M059J (cell line): ENCODE measurements at places on chromosomes 5 and 9.
A peak's percentile ranks its signal among the peaks of the same experiment; 100 is the strongest.

- DNase-seq: no peak
These were observed 220.2 kb upstream of the DMRT1 start for GRCh38 chr9:621201-621855.

DNA sequence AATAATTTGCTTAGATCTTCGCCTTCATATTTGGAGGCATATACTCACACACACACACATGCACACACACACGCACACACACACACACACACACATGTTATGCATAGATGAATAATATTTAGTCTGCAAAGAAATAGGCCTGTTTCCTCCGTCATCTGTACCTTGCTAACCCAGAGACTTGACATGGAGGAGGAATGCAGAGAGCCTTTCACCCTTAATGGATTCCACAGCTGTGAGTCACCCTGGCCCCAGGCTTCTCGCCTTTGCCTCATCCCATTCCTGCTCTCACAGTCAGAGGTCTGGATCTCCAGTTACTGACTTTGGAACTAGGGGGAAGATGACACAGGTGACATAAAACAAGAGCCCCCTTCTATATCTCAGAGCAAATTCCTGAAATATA is 29.7 kb downstream of the ZNF462 start:
- DNase-seq: peak; percentile 100

DNA sequence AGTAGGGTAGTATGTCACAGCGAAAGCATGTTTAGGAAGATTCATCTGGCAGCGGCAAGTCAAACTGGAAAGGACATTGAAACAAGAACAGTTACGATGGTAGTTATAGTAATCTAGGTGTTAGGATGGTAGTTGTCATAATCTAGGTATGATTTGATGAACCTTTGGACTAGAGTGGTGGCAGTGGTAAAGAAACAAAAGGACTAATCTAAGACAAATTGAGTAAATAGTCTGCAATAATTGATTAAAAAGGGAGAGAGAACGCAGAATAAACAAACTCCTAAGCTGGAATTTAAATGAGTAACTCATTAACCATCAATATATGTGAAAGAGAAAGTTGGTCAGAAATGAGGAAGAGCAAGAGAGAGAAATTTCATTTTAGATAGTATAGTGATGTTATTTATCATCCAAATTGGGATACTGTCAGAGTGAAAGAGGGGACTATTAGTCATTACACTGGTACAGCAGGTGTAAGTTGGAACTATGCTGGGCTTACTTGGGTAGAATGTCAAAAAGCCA is 56.8 kb downstream of the MTREX start:
- DNase-seq: no peak

DNA sequence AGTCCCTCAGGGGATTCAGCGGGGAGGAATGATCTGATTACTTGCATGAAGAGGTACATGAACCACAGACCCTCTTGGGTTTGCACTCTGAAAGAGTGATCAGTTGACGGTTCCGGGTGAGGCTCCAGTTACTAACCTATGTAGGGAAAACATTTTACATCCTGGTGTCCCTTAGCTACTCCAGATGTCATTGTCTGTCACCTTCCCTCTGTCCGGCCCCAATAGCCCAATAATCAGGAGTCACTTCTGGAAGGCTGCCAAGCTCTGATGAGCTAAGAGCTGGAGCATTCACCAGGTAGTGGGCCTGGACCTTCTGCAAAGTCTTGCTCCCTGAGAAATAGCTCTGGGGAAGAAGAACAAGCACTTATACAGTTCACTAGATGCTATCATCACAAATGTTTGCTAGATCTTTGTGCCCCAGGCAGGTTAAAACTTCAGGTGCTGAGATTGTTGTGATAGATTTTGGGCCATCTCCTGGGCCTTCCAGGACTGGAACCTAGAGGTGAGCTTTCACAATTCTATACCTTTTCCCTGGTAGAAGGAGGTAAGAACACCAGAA is 64.5 kb downstream of the ENTREP1 start:
- DNase-seq: no peak

GRCh38 chr5:100634937-100635534 is 99.9 kb downstream of the FAM174A start:
- peak; percentile 5 for DNase-seq

GRCh38 chr9:4117835-4118610 is 181.8 kb downstream of the GLIS3 start:
- no peak for DNase-seq

DNA sequence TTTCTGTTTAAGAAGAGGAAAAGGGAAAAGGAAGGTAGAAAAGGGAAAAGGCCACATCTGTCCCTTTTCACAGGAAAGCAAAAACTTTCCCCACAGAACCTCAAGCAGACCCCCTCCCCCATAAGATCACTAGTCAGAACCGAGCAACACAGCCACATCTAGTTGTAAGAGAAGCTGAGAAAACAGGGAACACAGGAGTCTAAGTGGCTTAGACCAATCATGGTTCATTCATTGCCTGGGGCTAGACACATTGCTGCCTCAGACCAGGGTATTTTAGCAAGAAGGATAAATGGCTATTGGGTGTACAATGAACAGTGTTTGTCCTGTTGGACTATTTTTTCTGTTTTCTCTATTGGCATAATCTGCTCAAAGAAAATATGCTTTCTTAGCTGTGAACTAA is 98.0 kb downstream of the ARL15 start:
- peak; percentile 67 for DNase-seq

GRCh38 chr9:9621355-9621940 is 991.4 kb downstream of the PTPRD start:
- DNase-seq: no peak

- peak; percentile 51 for DNase-seq
These were observed 5.7 kb downstream of the NDST1 start for GRCh38 chr5:150513375-150514309.

GRCh38 chr5:12354686-12355085 is 450.4 kb upstream of the CTNND2 start:
- DNase-seq: no peak

- peak; percentile 43 for DNase-seq
These were observed 296.0 kb upstream of the ACTBL2 start for GRCh38 chr5:57778501-57779091.

DNA sequence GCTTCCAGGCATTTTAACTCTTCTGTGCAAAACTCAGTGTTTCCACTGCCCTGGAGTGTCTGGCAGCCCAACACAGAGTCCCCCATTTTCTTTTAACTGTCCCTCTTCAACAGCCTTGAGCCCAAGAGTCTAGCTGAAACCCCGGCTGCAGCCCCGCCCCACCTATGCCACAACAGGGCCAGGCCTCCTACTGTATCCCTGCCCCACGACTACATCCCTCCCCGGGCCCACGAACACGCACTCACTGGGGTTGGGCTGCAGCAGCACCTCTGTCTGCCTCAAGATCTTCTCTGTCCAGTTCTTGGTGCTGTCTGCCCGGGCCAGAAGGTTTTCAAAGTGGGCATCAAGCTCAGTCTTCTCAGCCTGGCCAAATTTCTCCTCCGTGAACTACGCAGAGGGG is 6.1 kb downstream of the SH3GLB2 start:
- no peak for DNase-seq

GRCh38 chr5:6175172-6175854 is 203.0 kb downstream of the MED10 start:
- no peak for DNase-seq

DNA sequence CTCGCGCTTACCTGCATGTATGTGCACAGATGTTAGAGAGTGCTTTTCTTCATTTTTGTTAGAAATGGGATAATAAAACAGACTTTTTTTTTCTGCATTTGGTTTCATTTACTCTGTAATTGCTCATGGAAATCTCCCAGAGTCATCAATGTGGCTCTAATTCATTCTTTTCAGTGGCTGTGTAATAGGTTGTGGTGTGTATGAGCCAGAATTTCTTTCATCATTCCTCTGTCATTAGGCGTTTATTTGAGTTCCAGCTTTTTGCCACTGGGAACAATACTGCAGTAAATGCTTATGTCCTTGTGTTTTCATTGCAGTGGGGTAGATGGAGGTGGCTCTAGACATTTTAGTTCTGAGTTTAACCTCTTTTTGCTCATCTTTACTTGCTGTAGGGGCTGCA is 118.9 kb downstream of the NXNL2 start:
- peak; percentile 61 for DNase-seq

GRCh38 chr5:67047160-67047559 is 149.4 kb downstream of the CD180 start:
- DNase-seq: peak; percentile 41

GRCh38 chr9:93231121-93231694 is 47.3 kb downstream of the WNK2 start:
- peak; percentile 69 for DNase-seq

GRCh38 chr5:153153086-153153485 is 337.4 kb upstream of the GRIA1 start:
- peak; percentile 85 for DNase-seq

GRCh38 chr5:59891962-59892643 is 1.4 kb downstream of the PDE4D start:
- DNase-seq: no peak

DNA sequence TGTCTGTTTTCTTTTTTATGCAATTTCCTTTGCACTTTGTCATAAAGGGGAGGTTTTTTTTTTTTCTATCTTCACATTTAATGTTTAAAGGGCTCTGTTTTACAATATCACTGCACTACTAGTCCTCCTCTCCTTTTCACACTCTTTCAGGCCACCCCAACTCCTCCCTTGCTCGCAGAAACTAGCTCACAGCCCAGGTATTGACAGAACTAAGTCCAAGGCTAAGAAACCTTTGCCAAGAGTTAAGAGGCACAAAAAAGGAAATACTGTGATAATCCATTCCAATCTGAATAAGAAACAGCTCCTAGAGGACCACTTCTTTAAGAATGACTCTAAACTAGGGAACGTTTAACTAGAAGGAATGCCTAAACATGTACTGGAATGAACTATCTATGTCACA is 1.1 kb upstream of the FGF10 start:
- DNase-seq: no peak

DNA sequence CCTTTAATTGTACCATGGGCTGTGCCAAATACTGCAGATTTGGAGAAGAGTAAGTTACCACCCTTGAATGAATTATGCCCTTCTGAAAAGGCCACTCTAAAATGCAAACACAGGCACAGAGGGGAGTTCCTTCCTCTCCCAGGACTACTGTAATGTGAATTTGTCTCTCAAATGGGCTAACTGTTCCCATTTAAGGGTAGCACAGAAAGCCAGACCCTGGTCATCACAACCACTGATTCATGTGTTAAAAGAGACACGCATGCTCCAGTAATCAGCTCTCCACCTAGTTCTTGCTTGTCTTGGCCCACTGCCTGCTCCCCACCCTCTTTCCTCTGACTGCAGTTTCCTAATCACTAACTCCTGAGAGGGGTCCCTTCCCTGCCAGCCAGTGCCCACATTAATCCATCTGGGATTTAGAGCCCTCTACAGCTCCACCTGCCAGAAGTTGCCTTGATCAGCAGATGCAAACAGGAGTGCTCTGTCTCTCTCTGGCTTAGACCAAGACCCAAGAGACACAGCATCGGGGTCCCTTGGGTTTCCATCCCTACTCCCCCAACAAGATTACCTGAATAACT is 382.4 kb downstream of the TMEM167A start:
- no peak for DNase-seq

GRCh38 chr9:127683723-127684122 is 23.1 kb upstream of the CFAP157 start:
- DNase-seq: peak; percentile 87

GRCh38 chr9:105890046-105890822 is 195.9 kb downstream of the TMEM38B start:
- DNase-seq: no peak

GRCh38 chr9:37645903-37646506 is 4.7 kb upstream of the FRMPD1 start:
- DNase-seq: no peak

DNA sequence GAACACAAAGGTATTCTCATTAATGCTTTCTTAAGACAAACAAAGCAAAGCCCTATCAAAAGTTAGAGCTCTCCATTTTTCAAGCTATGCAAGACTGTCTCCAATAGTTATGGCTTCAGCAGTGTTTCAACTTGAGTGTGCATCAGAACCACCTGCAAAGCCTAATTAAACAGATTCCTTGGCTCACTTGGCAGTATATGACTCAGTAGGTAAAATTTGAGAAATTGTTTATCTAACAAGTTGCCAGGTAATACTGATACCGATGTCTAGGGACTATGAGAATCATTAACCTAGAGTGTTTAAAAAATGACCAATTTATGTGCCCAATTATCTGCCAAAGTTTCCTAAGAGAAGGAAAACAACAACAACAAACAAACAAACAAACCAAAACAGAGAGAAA is 60.3 kb upstream of the PARP8 start:
- no peak for DNase-seq

- peak; percentile 50 for DNase-seq
These were observed 243.0 kb downstream of the CDH10 start for GRCh38 chr5:24401773-24402172.

GRCh38 chr5:77305956-77306355 is 95.5 kb downstream of the PDE8B start:
- DNase-seq: no peak

GRCh38 chr5:37892586-37892985 is 52.7 kb upstream of the GDNF start:
- DNase-seq: no peak

DNA sequence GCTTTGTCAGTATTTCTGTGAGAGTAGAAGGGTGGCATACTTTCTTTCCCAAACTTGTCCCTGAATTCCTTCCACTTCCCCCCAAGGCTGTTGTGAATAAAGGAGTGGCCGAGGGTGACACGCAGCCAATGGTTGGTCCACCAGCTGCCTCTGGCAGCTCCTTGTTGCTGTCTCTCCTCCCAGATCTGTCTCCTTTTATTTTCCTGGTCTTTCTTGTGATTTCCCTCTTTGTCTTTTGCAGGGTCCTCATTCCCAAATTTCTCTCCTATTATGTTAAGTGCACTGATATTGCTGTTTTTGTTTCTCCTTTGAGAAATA is 137.5 kb upstream of the HMHB1 start:
- DNase-seq: no peak

DNA sequence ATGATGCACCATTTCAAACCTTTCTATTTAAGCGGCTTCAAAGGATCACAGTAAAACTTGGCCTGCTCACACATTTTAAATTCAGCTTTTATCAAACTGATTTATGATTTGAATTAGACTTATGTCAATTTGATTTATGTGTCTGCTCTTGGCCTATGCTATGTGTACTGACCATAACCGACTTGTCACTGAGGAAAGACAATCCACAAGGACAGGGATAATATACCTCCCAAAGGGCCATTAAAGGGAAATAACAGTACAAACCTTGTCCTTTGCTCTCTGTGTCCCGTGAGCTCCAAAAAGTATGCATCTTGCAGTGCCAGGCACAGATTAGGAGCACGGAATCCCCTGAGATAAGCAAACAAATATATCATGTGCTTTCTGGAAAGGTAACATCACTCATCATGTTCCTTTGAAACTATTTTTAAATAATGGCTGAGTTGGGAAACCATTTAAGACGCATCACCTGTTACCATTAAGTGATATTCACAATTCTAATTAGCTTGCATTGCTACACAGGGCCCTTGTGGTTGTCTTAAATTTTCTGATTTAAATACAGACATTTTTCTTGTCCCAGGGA is 31.9 kb upstream of the FTMT start:
- DNase-seq: no peak

GRCh38 chr5:168661593-168662485 is 82.7 kb upstream of the PANK3 start:
- no peak for DNase-seq
